ENCODE measurements at places on chromosomes 1 and 21.

- DNase-seq = no peak
Measured at GRCh38 chr1:107662971-107663370, 302.0 kb downstream of the VAV3 start.

- DNase-seq = no peak
Measured at GRCh38 chr1:10696977-10697376, 99.5 kb downstream of the CASZ1 start.

DNA sequence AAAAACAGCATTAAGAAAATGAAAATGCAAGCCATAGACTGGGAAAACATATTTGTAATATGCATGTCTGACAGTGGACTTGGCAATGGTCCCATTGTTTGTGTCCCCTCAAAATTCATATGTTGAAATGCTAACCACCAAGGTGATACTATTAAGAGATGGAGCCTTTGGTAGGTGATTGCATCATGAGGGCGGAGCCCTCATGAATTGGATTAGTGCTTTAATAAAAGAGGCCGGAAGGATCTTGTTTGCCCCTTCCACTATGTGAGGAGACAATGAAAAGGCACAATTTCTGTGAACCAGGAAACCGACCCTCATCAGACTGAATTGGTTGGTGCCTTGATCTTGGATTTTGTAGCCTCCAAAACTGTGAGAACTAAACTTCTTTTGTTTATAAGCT lies 232.3 kb downstream of the GPR52 start:
- no peak for DNase-seq

DNA sequence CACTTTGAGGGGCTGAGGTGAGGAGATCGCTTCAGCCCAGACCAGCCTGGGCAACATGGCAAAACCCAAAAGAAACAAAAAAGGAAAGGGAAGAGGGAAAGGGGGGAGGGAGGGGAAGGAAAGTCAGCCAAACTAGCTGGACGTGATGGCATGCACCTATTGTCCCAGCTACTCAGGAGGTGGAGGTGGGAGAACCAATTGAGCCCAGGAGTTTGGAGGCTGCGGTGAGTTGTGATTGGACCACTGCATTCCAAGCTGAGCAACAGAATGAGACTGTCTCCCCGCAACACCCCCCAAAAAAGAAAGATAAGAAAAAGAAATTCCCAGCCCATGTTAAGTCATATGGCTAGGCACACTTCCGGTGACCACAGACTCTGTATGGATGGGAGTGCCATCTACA lies 128.4 kb downstream of the PTPN14 start:
- DNase-seq = no peak

GRCh38 chr1:31027693-31028526 lies 37.6 kb downstream of the PUM1 start:
- no peak for DNase-seq

DNA sequence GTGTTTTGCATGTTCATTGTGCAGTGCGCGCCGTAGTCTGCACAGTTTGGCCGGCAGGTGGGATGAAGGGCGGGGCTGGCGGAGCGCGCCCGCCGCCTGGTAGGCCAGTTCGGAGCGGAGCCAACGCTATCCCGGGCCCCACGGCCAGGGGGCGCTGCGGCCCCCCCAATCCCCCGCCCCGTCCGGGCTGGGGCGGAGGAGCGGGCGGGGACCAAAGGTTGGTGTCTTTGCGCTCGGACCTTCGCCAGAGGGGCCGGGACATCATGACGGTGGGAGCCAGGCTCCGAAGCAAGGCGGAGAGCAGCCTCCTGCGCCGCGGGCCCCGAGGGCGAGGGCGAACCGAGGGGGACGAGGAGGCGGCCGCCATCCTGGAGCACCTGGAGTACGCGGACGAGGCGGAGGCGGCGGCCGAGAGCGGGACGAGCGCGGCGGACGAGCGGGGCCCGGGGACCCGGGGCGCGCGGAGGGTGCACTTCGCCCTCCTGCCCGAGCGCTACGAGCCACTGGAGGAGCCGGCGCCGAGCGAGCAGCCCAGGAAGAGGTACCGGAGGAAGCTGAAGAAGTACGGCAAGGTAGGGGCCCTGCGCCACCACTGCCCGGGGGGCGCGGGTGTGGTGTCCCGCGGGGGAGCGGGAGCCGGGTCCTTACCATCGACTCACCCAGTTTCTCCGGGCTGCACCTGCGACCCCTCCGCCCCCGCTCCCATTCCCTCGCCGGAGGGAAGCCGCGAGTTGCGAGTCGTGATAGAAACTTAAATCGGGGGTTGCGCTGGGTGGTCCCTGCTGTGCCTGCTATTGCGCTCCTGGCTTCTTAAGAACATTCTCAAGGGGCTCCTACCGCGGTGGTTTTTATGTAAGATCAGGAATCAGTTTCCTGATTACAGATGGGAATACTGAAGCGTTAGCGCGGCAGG lies at the start of gene C1orf115:
Gene C1orf115, plus strand, starts transcription at position 224 of the 913 bp plus-strand sequence. Its CDS starts 40 bp downstream, at position 264.
- no peak for DNase-seq

GRCh38 chr1:22850681-22851080 lies 122.0 kb downstream of the LACTBL1 start:
- DNase-seq = no peak

- DNase-seq = no peak
Measured at GRCh38 chr1:244920911-244921761, 56.8 kb upstream of the HNRNPU start.

DNA sequence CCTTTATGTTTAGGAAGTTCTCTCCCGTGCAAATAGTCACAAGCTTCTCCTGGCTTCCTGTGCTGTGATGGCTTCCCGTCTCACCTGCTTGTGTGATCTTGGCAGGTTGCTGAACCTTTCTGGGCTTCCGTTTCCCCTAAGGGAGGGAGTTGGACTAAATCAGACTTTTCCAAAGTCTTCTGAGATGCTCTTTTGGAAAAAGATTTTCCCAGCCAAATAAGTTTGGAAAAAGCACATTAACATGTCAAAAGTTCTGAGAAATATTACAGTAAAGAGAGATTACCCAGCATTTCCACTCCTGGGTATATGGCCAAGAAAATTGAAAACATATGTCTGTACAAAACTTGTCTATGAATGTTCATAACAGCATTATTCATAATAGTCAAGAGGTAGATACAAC lies 36.0 kb upstream of the TENT5C start:
- no peak for DNase-seq

DNA sequence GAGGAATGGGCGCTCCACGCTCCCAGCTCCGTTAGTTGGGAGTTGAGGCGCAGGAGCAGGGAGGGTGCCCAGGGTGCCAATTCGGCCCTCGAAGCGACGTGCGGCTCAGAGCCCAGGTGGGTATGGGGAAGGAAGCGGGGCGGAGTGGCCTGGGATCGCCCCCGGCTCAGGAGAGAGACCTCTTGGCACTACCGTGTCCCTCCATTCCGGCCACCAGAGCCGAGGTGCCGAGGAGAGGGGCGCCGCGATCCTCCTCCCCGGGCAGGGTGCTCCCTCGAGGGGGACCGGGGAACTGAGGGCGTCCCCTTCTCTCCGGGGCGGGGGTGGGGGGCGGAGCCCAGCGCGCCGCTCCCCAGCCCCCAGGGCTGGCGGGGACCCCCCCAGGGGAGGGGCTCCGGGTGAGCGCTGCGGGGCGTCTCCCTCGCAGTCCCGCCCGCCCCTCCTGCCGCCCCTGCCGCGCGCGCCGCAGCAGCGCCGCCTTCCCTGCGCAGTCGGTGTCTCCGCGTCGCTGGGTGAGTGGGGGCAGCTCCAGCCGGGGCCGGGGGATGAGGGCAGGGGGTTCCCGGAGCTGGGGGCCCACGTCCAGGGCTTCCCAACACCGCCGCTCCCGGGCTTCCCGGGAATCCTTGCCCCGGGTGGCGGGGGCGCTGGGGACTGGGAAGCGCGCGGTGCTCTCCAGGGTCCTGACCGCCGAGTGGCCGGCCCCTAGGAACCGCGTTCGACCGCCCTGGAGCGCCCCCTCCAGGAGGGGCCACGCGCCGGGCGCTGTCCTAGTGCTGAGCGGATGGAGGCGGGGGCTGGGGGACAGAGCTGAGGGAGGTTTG lies at the start of gene HPCA:
Gene HPCA, plus strand, starts transcription at position 488 of the 824 bp plus-strand sequence. CDS start 2,408 bp downstream, outside the sequence.
- DNase-seq = peak; percentile 28

DNA sequence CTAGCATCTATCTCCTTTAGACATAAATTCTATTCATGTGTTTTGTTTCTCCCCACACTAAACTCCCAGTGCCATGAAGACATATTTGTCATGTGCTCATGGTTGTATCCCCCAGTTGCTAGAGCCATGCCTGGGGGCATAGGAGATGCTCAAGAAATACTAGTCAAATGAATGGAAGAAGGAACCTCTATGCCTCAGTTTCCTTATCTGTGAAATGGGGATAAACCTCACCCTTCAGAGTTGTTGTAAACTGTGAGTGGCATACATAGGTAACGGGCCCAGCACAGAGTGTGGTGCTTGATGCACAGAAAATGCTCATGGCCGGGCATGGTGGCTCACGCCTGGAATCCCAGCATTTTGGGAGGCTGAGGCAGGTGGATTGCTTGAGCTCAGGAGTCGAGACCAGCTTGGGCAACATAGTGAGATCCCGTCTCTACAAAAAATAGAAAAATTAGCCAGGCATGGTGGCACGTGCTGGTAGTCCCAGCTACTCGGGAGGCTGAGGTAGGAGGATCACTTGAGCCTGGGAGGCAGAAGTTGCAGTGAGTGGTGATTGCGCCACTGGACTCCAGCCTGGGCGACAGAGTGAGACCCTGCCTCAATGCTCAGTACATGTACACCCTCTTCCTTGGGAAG lies 8.7 kb downstream of the LDLRAD2 start:
- DNase-seq = no peak

DNA sequence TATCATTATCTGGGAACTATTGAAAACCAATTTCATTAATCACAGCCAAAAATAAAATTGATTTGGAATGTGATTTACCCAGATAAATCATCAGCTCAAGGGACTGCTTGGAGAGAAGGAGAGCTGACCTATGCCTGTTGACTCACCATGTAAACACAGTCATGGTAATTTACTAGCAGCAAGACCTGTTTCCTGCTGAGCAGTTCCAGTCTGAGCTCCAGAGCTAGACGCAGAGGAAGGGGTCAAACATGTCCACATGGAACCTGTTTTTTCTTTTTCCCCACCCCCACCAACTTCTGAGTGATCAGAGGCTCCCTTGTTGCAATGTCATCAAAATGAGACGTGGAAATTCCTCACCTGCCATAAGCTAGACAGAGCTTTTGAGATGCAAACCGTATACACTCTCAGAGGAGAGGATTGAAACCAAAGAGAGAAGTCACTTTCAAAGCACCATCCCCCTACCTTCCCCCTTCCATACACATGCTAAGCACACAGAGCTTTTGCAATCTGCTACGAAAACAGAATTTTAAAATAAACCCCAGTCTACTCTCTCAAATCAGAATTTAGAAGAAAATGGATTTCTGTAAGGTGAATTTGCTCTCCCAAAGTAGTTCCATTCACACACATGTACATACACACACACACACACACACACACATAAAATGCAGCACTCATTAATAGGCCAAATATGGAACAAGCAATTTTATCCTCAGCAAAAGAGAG lies 55.9 kb upstream of the PTGFRN start:
- peak; percentile 50 for DNase-seq

- peak; percentile 75 for DNase-seq
Measured at GRCh38 chr1:218480588-218481099, 135.5 kb downstream of the TGFB2 start.

GRCh38 chr1:113804421-113805255 lies 7.6 kb downstream of the RSBN1 start:
- DNase-seq = no peak

DNA sequence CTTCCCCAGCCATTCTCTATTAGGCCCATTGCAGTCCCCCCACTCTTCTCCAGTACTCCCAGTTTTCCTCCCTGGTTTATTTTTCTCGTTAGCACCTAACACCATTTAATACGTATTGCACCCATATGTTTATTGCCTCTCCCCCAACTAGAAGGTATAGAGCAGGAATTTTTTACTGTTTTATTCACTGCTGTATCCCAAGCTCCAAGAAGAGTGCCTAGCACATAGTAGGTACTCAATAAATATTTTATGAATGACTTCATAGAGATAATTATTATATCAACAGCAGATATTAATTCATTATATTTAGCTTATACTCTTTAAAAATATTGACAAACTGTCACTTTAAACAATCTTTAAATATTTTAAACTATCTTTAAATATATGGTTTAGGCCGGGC lies 5.7 kb upstream of the ACOT7 start:
- DNase-seq = no peak

DNA sequence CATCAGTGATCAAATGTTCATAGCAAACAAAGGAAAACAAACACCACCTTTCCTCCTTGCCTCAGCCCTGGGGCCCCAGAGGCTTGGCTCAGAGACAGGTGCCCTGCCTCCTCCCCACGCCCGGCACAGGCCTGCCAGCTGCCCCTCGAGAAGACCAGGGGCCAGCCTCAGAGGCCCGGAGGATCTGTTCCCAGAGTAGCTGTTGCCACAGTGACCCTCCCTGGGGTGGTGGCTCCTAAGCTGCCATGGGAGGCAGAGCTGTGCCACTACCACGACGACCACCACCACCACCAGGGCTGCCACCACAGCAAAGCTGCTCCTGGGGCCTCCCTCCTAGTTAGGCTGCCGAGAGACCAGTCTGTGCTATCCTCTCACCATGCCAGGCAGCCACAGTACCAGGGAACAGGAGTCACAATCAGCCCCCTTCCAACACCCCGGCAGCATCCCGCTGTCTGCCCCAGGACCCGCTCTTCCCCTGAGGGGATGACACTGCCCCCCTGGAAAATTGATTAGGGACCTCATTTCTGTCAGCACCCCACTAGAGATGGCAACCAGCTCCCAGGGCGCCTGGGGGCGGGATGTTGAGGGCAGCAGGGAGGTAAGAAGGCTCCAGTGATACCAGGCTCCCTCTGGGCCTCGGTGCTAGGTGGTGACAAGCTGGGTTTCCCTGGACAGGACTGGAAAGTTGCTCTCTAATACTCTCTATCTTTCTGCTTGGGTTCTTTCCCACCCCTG lies 30.5 kb downstream of the KCNC4 start:
- no peak for DNase-seq

DNA sequence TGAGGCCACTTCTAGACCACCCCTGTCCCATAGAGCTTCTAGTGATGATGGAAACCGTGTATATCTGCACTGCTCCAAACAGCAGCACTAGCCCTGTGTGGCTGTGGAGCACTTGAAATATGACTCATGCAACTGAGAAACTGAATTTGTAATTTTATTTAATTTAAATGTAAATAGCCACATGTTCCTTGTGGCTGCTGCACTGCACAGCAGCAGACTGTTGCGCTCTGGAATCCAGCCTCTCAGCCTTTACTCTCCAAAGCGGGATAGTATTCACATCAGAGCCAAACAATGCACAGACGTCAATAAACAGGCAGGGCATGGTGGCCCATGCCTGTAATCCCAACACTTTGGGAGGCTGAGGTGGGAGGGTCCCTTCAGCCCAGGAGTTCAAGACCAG lies 12.0 kb downstream of the CAPN2 start:
- DNase-seq = no peak
